Skeletal muscle cell (primary cell): ENCODE measurements at places on chromosomes 3 and 15.

- no peak for DNase-seq
Measured at GRCh38 chr15:72172796-72173195, 24.8 kb downstream of the GRAMD2A start.

GRCh38 chr15:81255958-81256320 is 59.3 kb downstream of the IL16 start:
- no peak for DNase-seq

DNA sequence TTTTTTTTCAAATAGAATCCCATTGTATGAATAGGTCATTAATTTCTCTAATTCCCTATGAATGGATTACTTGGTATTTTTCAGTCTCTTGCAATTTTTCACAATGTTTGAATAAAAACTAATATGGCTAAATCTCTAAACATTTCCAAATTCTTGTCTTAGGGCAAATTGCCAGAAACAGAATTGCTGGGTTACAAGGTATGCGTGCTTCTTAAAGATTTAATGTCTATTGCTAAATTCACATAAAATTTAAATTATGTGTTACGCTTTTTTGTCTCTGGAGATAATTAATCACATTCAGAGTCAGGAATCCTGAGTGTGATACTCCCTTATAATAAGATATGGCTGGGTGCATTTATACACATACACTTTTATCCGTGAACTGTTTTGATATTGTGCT is 264.5 kb upstream of the TBL1XR1 start:
- DNase-seq = no peak

- no peak for DNase-seq
Measured at GRCh38 chr3:185250247-185250646, 3.6 kb downstream of the EHHADH start.

DNA sequence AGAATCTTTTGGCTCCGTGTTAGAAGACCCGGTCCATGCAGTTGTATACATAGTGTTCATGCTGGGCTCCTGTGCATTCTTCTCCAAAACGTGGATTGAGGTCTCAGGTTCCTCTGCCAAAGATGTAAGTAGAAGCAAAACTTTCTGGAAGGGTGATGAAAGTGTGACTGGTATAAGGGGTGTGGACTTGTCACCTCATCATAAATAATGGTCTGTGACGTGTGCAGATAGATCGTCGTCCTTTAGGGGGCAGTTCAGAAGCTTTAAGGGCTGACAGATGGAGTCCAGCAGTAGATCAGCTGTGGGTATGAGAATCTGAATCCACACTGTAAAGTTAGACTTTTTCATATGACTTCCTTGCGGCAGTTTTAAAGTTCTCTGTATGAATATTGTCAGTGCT is 15.3 kb downstream of the SEC61A1 start:
- no peak for DNase-seq

- no peak for DNase-seq
Measured at GRCh38 chr3:60065227-60065868, 1015.5 kb upstream of the CFAP20DC start.

DNA sequence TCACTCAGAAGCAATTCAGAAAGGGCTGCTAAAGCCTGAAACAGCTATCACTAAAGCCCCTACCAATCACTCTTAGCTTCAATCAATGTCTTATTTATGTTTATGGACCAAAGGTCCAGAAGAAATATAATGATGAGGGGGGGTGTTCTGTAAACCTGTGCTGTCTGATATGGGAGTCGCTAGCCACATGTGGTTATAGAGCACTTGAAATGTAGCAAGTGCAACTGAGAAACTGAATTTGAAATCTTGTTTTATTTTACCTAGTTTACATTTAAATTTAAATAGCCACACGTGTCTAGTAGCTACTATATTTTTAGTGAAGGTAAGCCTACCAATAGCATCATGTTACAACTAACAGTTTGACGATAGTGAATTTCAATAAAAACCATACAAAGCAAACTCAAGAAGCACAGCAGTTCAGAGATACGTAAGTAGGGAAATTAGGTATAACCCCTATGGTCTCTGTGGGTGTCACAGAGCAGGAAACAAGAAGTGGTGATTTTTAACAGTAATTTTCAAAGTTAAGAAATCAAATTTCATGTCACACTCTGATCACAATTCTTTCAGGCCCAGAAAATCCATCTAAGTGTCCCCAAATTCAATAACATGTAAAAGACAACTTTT is 3.6 kb downstream of the POU1F1 start:
- DNase-seq = no peak

DNA sequence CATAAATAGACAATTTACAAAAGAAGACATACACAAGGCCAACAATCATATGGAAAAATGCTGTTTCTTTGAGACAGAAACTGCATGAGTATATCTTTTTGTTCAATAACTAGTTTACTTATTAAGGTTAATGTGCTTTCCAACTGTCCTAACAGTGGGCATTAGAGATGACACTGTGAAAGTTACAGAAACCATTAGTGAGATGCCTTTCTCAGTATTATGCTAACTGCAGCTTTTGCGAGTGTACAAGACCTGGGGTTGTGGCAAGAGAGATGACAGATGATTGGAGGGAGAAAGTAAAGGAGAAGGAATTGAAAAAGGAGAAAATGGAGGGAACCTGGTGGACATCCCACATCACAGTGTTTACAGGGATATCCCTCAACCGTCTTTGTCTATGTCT is 640.5 kb downstream of the ZPLD1 start:
- DNase-seq = no peak

GRCh38 chr3:70740872-70741271 is 428.4 kb upstream of the MDFIC2 start:
- DNase-seq = no peak

GRCh38 chr15:78912316-78912715 is 32.5 kb downstream of the CTSH start:
- DNase-seq = no peak

DNA sequence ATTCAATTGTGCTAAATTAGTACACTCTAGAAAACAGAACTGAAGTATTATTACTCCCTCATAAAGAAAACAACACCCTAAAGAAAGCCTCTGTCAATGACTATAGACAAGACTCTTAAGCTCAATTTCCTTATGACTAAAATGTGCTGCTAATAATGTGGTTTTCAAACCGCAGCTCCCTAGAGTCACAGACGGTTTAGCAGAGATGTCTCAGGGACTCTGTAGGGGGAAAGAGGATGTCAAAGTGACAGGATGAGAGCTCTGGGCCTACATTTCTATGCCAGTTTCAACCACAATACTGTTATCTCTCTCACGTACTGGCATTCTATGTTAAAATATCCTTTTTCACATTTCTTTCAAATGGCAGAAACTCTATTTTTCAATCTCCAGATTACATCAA is 37.6 kb upstream of the WDR49 start:
- no peak for DNase-seq

- DNase-seq = no peak
Measured at GRCh38 chr3:64148955-64149653, 76.2 kb downstream of the PRICKLE2 start.

- no peak for DNase-seq
Measured at GRCh38 chr3:15099364-15100098, 583 bp upstream of the RBSN start.

DNA sequence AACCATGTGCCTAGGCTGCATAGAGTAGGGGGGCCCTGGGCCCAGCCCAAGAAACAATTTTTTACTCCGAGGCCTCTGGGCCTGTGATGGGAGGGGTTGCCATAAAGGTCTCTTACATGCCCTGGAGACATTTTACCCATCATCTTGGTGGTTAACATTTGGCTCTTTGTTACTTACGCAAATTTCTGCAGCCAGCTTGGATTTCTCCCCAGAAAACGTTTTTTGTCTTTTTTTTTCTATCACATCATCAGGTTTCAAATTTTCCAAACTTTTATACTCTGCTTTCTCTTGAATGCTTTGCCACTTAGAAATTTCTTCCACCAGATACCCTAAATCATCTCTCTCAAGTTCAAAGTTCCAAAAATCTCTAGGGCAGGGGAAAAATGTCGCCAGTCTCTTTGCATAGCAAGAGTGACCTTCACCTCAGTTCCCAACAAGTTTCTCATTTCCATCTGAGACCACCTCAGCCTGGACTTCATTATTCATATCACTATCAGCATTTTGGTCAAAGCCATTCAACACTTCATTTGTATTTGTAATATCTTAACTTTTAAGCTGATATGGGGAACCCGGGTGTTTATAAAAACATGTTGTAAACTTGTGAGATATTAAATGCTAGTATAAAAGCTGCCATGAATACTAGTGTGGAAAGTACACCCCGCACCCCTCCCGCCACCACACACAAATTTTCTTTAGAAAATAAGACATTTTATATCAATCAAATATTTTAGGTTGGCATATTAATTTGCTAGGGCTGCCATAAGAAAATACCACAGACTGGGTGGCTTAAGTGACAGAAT is 56.0 kb upstream of the PLSCR4 start:
- DNase-seq = no peak

GRCh38 chr3:159486580-159486979 is 502.1 kb upstream of the IL12A start:
- DNase-seq = no peak

- no peak for DNase-seq
Measured at GRCh38 chr15:67882487-67883233, 42.8 kb upstream of the RNU6-1 start.

GRCh38 chr15:28107111-28107903 is 8.2 kb upstream of the OCA2 start:
- DNase-seq = no peak

- no peak for DNase-seq
Measured at GRCh38 chr3:159482241-159482993, 506.2 kb upstream of the IL12A start.

DNA sequence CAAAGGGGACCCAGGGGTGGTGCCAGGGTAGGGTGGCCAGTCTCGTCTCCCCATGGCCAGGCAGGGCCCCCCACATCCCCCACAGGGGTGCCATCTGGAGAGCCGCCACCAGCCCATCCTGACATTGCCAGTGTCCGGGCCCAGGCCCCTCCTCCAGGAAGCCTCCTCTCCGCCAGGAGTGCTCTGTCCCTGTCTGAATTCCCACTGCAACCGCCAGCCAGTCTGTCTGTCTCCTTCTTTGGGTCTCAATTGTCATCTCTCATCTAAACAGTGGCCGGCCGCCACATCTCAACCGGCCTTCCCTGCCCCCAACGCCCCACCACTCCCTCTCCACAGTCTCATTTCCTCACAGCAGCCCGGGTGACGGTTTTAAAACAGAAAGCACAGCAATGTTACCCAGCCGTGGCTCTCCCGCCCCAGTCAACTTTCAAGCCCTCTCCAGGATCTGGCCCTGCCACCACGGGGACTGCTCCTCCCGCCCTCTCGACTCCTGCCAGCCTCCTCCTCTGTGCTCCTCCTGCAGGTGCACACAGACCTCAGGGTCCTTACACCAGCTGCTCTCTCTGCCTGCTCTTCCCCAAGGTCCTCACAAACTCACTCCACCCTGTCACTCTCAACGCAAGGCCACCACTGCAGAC is 57.0 kb downstream of the IQSEC1 start:
- DNase-seq = no peak

GRCh38 chr15:90008607-90009006 is 7.5 kb downstream of the ZNF710 start:
- DNase-seq = no peak

DNA sequence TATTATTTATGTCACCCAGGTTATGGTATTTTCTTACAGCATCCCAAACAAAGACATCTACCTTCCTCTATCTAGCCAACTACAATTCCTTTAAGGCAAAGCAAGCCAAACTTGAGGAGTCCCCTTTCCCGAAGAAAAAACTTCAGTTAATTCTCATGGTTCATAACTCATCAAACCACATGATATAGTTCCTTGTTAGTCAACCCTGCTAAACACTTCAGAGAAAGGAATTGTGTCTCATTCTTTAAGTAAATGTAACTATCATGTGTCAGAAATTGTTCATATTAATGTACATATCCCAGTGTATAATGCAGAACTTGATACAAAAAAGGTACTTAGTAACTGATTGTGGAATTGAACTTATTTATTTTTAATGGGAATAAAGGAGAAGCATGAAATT is 44.4 kb downstream of the ST3GAL6 start:
- no peak for DNase-seq

GRCh38 chr3:4247391-4247790 is 55.8 kb upstream of the SETMAR start:
- no peak for DNase-seq

GRCh38 chr3:81468391-81468790 is 293.1 kb downstream of the GBE1 start:
- DNase-seq = no peak

- DNase-seq = no peak
Measured at GRCh38 chr15:71883447-71883846, 73.1 kb downstream of the NR2E3 start.

- peak; percentile 68 for DNase-seq
Measured at GRCh38 chr3:126261037-126261436, 80.7 kb upstream of the ALDH1L1 start.
